Hematopoietic multipotent progenitor cell (in vitro differentiated cells): ENCODE measurements at places on chromosomes 2 and 18. TPM values are rescaled to one million over a fixed set of nuclear protein-coding genes. Genes with fewer than 3 reads are reported as not detected.

DNA sequence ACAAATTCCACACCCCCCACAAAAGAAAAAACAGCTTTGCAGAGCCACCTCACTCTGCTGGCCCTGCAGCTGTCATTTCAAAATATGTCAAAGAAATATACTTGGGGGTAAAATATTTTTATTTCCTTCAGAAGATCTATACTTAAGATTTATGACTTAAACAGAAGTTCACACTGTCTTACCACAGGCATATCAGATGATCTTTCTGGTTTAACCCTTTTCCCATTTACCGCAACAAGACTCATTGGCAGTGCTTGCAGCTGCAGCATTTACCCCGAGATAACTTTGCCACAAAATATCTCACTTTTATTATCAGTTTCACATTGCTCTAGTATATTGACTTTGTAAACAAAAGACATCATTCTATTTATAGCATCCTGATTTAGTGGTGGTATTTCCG lies 21.6 kb upstream of the SLC35G4 start:
- no peak for DNase-seq

The ARHGAP15 gene
- total RNA-seq, result 77.3 TPM

- DNase-seq, result no peak
These were observed 169.5 kb upstream of the MAP3K20 start for GRCh38 chr2:172905937-172906811.

DNA sequence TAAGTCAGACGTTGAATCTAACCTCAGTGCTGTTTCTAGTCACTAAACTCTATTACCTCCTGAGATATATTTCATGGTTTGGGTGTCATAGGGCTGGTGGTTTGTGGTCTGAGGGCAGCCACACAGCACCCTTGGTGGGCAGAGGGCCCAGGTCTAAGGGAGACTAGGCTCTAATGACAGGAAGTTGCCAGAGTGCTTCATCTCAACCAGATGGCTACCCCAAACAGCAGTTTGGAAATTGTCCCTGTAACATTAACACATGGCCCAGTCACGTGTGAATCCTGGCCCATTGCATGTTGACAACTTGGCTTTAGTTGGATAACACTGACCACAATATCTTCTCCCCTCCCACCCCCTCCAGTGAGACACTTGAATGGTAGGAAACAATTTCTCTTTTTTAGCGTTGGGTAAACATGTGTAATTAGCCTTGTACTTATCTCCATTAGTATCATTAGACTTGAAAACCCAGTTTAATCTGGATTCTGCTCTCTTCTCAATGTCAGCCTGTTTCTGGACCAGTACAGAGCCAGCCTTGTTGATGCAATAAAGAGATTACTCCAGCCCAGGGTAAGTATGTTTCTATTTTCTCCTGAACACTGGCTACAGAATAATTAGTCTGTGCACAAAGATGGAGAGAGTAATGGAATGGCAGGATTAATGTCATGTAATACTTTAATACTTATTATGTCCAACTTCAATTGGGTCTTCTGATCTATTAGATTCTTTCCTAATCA lies 187.8 kb upstream of the SIX3 start:
- peak; percentile 48 for DNase-seq

DNA sequence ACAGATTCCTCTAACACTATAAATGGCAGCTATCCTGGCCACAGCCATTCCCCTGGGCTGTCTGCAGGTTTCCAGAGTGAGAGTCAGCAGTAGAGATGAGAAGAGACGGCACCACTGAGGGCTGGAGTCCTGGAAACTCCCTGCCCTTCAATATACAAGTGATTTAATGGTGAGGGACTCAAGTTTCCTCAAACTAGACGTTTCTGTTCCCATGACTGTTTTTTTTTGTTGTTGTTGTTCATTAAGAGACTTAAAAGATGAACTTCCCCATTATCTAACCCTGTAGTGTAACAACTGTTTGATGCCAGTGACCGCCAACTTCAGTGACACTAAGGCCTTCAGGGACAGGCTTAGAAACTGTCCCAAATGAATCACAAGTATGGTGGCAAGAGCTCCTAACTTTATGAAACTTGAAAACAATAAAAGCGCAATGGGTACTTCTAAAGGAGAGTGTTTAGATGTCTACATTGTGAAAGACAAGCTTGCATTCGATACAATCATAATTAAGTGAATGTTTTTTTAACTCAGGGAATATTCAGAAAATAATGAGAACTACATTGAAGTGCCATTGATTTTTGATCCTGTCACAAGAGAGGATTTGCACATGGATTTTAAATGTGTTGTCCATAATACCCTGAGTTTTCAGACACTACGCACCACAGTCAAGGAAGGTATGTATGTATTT lies 34.0 kb downstream of the IL1R2 start:
- no peak for DNase-seq

DNA sequence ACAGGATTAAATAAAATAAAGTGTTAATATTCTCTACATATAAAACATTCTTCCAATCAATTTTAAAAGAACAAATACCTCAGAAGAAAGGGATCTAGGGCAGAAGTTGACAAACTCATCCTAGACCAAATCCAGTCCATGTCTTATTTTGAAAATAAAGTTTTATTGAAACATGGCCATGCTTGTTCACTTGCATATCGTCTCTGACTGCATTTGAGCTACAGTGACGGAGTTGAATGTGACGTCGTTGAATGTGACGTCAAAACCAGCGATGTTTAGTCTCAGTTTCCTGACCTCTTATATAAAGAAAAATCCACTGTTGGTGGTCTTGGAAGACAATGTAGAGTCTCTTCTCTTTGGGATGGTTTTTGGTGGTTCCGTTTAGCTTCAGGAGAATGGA lies 33.6 kb downstream of the GREB1L start:
- no peak for DNase-seq

The CYP26B1 gene
- total RNA-seq, result 0.81 TPM

GRCh38 chr18:51621113-51621863 lies 423.8 kb upstream of the MEX3C start:
- DNase-seq, result peak; percentile 4

GRCh38 chr18:52200921-52201663 lies 138.9 kb upstream of the DCC start:
- DNase-seq, result no peak

The DCDC2C gene
- not detected for total RNA-seq

DNA sequence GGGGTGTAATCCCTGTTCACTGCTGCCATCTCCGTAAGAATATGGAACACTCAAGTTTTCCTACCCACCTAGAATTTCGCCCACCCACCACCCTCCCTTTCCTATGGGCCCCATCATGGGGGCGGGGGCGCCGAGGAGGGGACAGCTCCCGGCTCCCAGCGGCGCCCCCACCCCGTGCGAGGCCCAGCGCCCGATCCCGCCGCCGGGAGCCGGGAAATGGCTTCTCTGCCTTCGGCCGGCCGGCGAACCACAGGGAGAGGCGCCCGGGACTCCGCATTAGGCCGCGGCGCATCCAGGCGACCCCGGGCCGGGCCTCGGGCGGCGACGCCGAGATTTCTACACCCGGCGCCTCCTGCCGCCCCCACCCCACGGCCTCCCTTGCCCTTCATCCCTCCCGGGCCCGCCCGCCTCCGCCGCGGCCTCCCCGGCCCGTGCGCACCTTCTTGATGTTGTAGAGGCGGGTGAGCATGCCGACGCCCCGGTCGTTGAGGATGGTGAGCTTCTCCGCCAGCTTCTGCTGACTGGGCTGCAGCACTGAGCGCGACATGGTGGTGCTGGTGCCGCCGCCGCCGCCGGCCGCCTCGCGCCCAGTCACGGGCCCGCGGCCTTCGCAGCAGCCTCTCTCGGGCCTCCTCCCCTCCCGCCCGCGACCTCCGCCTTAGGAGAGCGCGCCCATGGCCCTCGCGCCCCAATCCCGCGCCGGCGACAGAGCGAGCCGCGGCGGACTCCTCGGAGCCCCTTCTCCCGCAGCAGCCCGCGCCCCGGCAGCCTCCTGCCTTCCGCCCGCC lies 510 bp downstream of the NCKAP1 start:
- peak; percentile 45 for DNase-seq

The GAREM1 gene
- total RNA-seq, result under 0.01 TPM

The CCDC142 gene
- 31.5 TPM for total RNA-seq

The TANC1 gene
- total RNA-seq, result 7.3 TPM

The SPP2 gene
- not detected for total RNA-seq

DNA sequence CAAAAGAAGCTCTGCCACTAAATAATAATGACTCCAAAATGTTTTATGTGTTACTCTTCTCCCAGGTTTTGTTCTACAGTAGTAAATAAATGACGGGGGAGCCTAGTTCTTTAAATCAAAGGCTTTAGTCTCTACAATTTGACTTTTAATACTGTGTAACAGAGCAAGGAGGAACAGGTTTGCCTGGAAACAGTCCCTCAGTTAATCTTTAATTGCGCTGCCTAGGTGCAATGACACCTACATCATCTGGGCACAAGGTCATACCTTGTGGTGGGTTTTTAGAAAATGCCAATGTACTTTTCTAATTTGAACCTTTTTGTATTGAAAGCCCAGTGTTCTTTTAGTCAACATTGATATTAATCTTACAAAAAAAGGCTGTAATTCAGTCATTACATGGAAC lies 287.3 kb upstream of the SETBP1 start:
- DNase-seq, result no peak

- DNase-seq, result peak; percentile 6
These were observed 530.3 kb upstream of the FSIP2 start for GRCh38 chr2:185208261-185208660.

The NT5C1B gene
- not detected for total RNA-seq

DNA sequence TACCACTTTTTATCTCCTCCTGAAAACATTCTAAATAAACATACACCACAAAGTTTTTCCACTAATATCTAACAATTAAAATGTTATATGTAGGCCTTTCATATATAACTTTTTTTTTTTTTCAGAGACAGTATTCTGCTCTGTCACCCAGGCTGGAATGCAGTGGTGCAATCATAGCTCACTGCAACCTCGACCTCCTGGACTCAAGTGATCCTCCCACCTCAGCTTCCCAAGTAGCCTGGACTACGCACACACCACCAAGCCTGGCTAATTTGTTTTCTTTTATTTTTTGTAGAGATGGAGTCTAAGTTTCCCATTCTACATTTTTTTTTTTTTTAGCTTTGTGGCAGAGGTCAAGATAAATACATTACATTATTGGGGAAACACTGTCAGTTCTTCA lies 1612.6 kb upstream of the NXPH2 start:
- no peak for DNase-seq

The PDE11A gene
- total RNA-seq, result under 0.01 TPM

- no peak for DNase-seq
These were observed 13.3 kb downstream of the NEU4 start for GRCh38 chr2:241822264-241822623.

The PREPL gene
- total RNA-seq, result 5.7 TPM
